ENCODE measurements at places on chromosomes 3 and 15.

DNA sequence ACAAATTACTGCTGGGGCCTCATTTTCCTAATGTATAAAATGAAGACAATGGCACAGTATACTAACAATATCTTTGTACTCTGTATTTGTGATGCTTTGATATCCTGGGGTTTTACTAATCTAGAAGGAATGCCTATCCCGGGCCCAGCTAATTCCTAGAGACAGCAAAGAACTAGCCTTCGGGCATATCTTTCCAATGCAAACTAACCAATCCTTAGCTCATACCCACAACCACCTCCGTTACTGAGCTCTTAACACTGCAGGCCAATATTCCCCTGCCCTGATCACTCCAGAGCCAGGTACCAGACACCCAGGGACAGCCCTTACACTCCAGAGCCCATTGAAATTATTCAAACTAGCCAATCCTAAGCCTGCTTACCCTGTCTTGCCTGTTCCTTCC, 309.0 kb downstream of the ULK4 start:
- DNase-seq: no peak

DNA sequence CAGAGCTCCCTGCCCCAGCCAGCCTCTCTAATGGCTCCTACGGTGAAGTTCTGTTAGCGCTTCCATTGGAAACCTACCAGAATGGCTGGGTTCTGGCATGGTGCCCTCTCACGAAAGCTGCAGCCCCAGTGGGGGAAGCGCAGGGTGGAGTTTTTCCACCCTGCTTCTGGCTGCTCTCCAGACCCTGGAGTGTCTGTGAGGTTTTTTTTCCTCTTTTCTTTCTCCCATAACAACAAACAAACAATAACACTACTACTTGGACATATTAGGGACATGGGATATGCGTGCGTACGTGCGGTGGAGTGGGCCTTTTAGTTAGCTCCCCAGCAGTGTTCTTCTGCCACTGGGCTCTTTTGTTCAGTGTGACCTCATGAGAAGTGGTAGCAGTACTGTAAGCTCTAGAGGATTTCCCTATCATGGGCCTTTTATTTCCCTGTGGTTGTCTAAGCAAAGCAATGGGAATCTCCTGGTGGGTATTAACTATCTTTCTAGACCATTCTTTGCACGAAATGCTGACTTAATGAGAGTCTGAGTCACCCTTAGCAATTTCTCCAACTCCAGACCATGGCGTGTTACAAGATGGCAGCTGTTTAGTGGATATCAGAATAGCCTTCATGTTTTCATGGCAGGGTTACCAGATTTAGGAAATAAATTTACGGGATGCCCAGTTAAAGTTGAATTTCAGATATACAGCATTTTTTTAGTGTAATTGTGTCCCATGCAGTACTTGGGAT, 161.9 kb downstream of the FNDC3B start:
- DNase-seq: peak; percentile 71

- DNase-seq: no peak
Measured at GRCh38 chr3:14521611-14522010, 18.5 kb downstream of the GRIP2 start.

DNA sequence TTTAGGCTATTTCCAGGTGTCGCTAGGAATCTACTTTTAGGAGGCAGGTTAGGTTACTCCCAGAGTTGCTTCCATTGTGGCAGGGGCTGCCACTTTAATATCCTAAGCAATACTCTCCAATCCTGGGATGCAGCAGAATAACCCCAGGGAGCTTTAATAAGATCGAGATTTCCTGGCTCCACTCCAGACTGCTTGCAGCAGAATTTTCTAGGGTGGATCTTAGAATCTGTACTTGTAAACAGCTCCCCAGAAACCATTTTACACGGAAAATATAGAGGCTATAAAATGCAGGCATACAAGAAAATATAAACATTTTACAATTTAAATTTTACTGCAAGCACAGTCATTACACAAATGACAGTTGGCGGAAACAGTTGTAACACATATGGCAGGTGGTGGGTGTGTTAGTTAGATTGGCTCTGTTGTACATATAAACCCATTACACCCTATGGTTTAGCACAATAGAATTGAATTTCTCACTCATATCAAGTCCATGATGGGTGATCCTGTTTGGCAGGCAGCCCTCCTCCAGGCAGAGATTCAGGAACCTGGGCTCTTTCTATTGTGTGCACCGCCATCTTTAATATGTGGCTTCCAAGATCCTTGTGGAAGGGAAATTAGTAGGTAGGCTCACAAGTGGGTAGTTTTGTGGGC, 35.0 kb upstream of the TNFAIP8L3 start:
- no peak for DNase-seq

DNA sequence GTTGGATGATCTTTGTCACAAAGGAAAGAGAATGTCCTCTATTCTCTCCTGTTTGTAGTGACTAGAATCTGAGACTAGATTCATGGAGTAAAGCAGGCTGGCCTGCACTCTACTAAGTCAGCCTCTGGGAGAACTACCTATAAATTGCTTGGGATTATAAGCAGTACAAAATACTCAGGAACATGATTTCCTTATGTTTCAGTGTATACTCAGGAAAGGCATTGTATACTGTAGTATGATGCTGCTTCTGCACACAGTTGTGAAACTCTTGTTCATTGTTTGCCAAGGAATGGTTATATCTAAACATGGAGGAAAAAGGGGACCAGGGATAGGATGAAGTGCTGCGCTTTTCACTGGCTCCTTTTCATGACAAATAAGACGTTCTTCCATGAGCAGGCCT, 49.2 kb downstream of the OXSR1 start:
- DNase-seq: no peak

DNA sequence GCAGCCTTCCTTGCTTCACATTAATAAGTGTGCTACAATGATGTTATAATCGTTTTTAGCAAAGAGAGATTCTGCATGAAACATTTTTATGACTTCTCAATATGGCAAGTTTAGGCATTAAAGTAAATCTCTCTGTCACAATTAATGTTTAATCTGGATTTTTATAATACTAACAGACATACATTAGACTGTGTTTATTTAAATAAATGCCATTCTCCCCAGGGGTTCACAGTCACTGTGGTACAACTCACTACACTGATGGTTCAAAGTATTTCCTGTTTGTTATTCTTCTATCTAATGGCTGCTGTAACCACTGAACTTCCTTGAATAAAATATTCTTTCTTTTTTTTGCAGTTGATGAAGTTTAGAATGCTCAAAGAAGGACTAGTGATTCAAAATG, 59.0 kb downstream of the SLC12A1 start:
- no peak for DNase-seq
